Thoracic aorta (tissue), 2 donors: ENCODE measurements at places on chromosomes 2 and 18.

GRCh38 chr2:126825316-126825715, 73.4 kb upstream of the TEX51 start:
- no peak for DNase-seq

GRCh38 chr18:31950583-31950982, 7.7 kb upstream of the TRAPPC8 start:
- DNase-seq, result no peak

DNA sequence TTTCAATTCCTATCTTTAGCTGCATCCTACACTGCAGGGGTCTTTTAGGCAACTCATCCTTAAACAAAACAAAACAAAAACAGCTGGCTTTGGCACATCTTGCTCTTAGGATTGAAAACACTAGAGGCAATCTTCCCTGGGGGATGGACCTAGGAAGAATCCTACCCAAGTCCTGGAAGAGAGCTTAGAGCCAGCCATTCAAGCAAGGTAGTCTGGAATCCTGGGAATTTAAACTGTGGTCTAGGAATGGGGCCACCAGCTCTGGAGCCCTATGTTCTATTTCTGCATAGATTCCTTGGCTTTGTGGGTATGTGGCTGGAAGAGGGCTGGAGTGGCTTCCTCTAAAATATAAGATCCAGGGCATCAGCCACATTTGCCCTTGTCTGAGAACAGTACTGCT, 27.7 kb downstream of the MYL1 start:
- DNase-seq, result no peak

- DNase-seq, result no peak
Measured at GRCh38 chr2:48414980-48415835, 114.7 kb upstream of the STON1 start.

GRCh38 chr2:238103465-238104225, 3.5 kb downstream of the ESPNL start:
- DNase-seq, result no peak

DNA sequence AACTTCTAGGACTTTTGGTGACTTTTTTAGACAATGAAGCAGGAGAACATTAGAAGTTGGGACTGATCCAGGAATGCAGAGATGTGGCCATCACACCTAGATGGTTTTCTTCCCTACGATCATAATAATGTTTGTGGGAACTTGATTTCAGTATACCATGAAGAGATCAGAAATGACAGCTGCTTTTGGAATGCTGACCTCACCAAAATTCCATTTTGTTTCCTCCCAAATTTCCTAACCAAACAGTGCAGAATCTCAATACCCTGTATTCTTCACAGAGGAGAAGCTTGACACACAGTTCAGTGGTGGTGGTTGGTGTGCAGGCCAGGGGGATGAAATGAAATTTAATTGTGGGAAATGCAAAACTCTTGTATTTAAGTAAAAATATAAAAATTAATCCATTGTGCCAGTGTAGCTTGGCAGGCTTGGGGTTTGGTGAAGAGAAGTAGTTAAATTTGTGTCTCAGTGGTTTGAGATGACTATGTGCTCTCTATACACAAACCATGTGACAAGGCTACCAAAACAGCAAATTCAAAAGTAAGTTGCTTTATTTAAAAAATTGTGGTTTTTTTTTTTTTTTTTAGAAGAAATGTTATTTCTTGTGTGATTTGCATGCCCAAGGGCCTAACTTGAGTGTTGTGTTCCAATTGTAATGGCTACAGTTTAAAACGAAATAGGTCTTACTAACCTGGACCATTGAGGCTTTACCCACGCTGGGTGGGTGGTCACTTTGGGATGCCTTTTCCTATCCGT, 252.4 kb downstream of the LPIN1 start:
- DNase-seq, result no peak

- no peak for DNase-seq
Measured at GRCh38 chr2:192030289-192030688, 164.4 kb downstream of the TMEFF2 start.

- no peak for DNase-seq
Measured at GRCh38 chr18:77557046-77557587, 307.5 kb downstream of the GALR1 start.

DNA sequence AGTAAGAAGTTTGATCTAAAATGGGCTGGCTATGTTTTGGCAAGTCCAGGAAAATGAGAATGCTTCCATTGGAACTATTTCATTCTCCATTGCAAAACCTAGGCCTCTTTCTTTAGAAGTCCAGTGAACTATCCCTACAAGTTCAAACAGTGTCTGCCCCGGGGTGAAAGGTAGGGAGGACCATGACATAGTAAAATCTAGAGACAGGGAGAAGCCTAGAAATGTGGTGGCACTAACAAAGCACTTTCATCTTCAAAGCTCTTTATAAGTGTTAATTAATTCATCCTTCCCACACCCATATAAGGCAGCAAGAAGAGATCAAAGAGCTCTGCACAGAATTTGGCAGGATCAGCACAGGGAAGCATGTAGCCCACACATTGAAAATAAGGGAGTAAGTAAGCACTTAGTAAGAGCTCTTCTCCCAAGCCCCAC, 214.5 kb downstream of the IRS1 start:
- no peak for DNase-seq

- no peak for DNase-seq
Measured at GRCh38 chr2:242098445-242099128, 229.1 kb downstream of the RTP5 start.

GRCh38 chr2:128494307-128494639, 175.6 kb upstream of the HS6ST1 start:
- DNase-seq, result no peak

DNA sequence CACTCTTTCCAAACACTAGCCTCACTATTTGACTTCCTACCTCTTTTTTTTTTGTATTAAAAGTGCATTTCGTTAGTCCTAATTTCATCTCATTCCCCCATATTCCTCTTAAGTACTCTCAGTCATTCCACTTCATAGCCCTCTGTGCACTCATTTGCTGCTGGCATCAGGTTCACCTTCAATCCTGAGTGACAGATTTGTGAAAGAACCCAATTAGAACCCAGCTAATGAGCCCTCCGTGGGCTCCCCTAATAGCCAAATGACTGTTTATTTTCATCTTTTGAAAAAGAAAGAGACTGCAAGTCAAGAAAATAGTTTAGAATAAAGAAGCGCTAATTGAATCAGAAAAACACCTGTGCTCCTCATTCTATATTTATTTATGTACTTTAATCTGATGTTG, 512.1 kb upstream of the LRATD1 start:
- DNase-seq, result no peak

GRCh38 chr2:86036669-86037138, 69.0 kb downstream of the POLR1A start:
- no peak for DNase-seq

DNA sequence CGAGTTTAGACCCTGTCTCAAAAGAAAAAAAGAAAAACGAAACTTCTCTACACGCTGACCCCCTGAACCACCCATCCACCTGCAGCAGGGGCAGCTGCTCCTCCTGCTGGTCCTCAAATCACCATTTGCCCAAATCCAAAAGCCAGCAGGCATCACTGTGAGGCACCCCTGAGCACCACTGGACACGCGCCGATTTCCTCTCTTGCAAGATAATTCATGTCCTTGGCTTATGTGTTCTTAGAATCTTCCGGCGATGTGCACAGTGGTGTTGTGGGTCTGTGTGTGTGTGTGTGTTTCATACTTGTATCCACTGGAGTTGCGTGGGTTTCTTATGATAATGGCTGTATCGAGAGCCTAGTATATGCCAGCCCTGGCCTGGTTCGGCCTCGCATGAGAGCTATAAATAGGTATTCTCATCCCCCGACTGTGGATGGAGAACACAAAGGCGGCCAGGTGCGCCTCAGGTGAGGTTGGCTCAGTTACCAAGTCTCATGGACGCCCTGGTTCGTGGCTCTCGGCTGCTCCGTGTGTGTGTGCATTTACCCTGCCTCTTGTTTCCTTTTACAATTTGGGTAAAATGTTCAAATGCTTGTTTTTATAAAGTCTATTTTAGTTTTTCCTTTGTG, 235.5 kb downstream of the HDAC4 start:
- DNase-seq, result no peak

DNA sequence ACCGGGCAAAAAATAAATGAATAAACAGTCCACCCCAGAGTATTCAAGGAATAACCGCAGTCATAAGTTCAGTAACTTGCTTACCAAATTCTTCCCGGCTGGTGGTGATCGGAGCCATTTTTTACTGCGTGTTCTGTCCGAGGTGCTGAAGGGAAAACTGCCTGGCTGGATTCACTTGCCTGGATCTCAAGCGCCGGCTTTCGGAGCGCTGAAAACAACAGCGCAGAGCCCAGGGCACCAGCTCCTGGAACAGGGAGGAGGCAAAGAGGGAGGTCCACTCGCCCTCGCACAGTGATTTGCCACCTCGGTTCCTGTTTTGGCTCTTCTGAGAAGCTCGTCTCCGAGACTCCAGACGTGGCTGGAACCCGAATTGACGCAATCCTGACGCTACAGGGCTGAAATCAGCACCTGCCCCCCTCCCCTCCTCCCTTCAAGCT, at the start of gene SYT4:
TSS of gene SYT4 (minus strand) at position 327 of the 437 bp plus-strand sequence. CDS start at position 118, 209 bp downstream.
- DNase-seq, result no peak

DNA sequence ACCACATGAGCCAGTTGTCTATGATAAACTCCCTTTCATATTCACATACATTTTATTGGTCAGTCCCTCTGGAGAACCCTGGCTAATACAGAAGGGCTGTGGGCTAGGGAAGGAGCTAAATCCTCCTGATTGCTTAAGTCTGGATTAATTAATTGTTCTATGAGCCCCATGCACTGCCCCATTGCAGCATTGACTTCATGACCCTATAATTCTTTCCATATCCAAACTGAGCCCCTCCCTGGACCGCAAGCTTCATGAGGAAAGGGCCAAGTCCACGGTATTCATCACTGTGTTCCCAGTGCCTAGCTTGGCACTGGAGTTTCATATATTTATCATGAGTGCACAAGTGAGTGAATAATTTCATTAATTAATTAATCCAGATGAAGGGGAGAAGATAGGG, 124.0 kb downstream of the MBD2 start:
- no peak for DNase-seq

DNA sequence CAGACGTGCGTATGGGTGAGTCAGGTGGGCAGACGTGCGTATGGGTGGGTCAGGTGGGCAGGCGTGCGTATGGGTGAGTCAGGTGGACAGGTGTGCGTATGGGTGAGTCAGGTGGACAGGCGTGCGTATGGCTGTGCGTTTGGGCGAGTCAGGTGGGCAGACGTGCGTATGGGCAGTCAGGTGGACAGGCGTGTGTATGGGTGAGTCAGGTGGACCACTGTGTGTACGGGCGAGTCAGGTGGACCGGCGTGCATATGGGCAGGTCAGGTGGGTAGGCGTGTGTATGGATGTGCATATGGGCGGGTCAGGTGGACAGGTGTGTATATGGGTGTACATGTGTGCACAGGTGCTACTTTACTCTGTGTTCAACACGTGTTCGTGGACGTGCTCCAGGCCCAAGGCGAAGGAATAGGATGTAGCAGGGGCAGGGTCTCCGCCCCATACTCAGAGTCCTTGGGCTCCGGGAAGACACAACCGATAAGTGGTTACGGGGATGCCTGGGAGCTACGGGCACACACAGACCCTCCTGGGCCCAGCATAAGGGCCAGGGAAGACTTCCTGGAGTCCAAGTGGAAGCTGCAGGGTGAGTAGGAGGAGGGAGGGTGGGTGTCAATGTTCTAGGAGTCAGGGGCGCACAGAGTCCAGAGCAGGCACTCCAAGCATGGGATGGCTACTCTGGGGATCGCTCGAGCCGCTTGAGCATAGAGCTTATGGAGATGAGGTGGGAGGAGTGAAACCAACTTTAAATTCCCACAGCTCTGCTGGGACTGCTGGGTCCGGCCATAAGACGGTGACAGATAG, 27.1 kb upstream of the KLF11 start:
- no peak for DNase-seq

GRCh38 chr2:234976479-234977227, 24.8 kb downstream of the SH3BP4 start:
- no peak for DNase-seq

DNA sequence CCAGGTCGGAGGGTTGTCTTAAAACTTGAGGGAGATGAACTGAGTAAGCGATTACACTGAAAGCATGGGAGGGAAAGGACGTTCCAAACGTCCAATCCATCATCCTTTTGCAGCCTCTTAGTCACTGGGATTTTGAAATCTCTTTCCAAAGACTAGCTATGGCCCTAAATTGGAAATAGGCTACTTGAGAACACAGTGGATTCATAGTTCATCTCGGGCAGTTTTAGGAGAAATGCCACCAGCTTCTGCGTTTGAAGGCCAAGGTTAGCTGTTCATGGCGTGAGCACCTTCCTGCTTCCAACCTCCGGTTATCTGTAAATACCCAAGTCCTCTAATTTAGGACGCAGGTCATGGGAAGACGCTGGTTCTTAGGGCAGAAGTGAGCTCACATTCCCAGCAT, 821 bp upstream of the EML6 start:
- no peak for DNase-seq

- no peak for DNase-seq
Measured at GRCh38 chr18:2191180-2191790, 380.0 kb downstream of the METTL4 start.

- no peak for DNase-seq
Measured at GRCh38 chr18:61703508-61703907, 189.3 kb downstream of the RNF152 start.

DNA sequence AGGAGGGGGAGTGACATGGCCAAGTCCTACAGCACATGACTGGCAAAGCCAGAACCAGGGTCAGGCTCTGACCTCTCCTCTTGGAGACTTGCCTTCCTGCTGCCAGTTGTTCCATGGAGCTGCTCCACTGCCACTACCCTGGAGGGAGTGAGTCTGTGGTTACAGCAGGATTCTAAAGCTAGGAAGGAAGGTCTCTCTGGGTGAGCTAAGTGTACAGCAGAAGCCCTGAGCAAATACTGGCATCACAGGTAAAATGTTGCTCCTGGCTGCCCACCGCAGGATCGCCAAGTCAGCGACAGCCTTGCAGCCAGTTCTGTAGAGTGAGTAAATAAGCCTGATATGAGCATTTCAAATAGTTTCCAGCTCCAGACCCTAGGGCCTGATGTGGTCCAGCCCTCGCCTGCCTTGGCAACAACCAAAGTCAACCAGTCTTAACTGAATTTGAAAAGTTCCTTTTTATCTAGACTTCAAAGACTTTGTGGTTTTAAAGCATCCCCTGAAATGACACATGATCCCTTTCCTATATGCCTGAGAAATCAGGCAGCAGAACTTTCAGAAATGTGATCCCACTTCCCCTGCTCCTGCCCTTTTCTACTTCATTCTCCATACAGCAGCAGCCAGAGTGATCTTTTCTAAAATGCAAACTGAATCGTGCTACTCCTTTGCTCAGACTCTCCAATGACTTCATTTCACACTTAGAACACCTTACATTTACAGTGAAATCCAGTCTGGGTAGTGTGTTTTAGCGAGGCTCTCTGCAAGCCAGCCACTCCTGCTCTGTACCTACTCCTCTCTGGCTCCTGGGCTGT, 114.3 kb downstream of the MGAT5 start:
- DNase-seq, result no peak

DNA sequence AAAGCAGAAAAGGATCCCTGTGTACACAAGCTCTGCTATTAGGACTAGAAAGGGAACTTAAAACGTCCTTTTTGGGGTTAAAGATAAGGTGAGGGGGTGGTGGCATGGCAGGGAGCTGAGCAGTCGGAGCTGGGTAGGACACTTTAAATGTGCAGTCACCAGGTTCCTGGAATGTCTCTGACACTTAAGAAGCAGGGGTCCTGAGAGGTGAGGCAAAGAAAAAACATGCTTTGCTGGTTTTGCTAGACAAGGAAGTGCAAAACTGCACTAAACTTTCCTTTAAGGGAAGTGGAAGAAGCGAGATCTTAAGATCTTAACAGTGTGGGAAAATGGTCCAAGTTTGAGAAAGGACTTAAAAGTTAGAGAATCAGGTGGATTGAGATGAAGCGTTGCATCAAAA, 99.5 kb upstream of the MAP3K20 start:
- no peak for DNase-seq

- no peak for DNase-seq
Measured at GRCh38 chr2:177030451-177031105, 182.0 kb upstream of the HNRNPA3 start.
